Right lung (tissue), 10 donors: ENCODE measurements at places on chromosomes 5 and 9.

GRCh38 chr9:134473141-134474054 lies 147.1 kb downstream of the RXRA start:
- no peak for DNase-seq

- no peak for DNase-seq
Observed at GRCh38 chr9:117720987-117721386, 16.8 kb downstream of the TLR4 start.

- DNase-seq = no peak
Observed at GRCh38 chr5:17037751-17038150, 101.7 kb upstream of the MYO10 start.

GRCh38 chr5:137036640-137037039 lies 462.5 kb downstream of the SPOCK1 start:
- peak; percentile 18 for DNase-seq

- DNase-seq = no peak
Observed at GRCh38 chr9:72022841-72023240, 37.6 kb downstream of the C9orf57 start.

- DNase-seq = no peak
Observed at GRCh38 chr5:20050262-20050661, 62.3 kb upstream of the CDH18 start.
